ENCODE measurements at places on chromosomes 2 and 18.

- no peak for DNase-seq
Observed at GRCh38 chr2:8549942-8550341, 131.9 kb upstream of the ID2 start.

DNA sequence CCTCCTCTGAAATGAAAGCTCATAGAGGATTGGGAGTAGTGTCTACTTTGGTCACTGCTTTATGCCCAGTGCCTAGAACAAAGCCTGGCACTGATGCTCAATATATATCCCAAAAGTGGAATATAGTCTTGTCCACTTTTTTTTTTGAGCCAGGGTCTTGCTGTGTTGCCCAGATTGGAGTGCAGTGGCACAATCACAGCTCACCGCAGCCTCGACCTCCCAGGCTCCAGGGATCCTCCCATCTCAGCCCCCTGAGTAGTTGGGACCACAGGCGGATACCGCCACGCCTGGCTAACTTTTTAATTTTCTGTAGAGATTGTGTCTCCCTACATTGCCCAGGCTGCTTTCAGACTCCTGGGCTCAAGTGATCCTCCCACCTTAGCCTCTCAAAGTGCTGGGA lies 3.8 kb downstream of the FKBP7 start:
- no peak for DNase-seq

GRCh38 chr2:169351725-169352124 lies 10.6 kb downstream of the LRP2 start:
- DNase-seq, result no peak

DNA sequence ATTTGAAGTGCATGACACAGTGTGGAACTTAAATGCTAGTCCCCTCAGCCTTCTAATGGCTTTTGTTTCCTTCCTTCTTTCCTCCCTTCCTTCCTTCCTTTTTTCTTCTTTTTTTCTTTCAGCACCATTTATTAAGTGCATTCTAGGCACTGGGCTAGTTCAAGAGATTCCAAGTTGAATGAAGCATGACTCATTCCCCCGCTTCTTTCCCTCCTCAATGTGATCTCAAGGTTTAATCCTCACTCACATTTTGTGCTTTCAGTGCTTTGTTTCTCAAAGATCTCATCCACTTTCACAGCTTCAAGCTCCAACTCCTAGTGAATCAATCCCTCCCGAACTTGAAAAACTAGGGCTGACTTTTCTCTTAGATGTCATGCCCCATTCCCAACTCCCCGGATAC lies 90.1 kb downstream of the LBH start:
- no peak for DNase-seq

DNA sequence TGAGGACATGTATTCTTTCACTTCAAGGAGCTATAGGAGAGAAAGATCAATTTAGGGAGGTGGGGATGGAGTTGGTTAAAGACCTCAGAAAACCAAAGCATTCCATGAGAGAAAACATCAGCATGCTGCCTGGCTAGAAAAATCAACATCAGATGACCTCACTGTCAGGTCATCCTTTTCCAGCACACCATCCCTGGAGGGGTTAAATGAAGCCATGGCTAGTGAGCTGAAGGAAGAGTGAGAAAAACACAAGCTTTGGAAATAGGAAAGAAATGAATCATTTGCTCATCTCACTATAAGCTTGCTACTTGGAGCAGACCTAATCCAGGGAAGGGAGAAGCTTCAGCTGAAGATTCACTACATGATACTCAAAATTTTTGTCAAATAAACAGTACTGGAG lies 109.5 kb upstream of the ITGB6 start:
- no peak for DNase-seq

- no peak for DNase-seq
Observed at GRCh38 chr2:15708865-15709820, 117.5 kb downstream of the DDX1 start.

DNA sequence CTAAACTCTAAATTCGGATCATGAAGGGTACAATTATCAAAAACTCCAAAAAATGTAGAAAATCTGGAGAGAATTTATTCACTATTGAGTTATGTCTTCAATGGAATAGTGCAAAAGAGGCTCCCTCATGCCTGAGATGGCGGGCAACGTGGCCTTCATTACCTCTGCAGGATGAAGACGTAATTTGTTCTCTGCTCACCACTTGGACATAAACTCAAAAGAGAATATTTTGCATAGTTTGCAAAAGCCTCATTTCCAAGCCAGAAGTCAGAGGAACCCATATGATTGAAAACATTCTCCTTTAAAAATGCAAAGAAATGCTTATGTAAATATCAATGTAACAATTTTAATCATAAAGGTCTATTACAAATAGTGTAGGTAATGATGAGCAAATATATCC lies 58.7 kb downstream of the SLC25A12 start:
- DNase-seq, result no peak

GRCh38 chr2:218218268-218219185 lies 1.5 kb downstream of the ARPC2 start:
- DNase-seq, result no peak

GRCh38 chr2:31372097-31372496 lies 42.4 kb downstream of the XDH start:
- no peak for DNase-seq

DNA sequence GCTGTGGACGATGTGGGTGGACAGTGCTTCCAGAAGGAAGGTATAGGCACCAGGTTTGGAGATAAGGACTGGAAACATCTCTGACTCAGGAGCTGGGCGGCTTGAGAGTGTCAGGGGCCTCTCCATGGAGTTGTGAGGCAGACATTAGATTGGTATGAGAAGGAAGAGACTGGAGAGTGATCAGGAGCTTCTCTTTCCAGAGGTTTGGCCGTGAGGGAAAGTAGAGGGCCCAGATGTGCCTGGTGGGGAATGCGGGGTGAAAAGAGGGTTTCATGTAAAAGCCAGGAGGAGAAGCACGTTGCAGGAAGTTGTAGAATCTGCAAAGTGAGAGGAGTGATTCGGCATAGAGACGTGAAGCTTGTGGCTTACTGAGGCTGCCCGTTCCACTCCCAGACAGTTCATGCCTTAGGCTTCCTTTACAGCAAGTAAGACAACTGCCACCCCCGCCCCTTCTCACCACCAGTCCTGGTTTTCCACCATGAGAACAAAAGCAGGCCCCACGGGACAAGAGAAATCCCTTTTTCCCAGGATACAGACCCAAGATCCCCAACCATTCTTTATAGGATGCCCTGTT lies 166.3 kb upstream of the HDAC4 start:
- no peak for DNase-seq

GRCh38 chr2:69007169-69007568 lies 5.8 kb upstream of the ANTXR1 start:
- DNase-seq, result no peak

DNA sequence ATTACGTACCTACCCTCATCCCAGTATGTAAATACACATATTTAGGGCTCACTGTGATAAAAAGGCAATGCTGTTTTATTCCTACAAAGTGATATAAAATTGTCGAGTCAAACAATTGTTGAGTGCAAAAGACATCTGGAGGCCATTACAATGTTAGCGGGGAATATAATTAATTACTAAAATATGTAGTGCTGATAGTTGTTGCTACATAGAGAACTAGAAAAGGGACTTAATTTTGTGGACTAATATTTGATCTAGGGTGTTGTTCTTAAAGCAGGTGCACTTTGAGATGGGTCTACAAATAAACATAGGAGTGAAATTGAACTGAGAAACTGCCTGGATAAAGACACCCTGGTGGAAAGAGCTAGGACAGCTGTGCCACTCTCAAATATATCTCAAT lies 300.1 kb downstream of the NOL4 start:
- DNase-seq, result no peak

GRCh38 chr2:36729067-36729466 lies 32.6 kb downstream of the VIT start:
- DNase-seq, result no peak

DNA sequence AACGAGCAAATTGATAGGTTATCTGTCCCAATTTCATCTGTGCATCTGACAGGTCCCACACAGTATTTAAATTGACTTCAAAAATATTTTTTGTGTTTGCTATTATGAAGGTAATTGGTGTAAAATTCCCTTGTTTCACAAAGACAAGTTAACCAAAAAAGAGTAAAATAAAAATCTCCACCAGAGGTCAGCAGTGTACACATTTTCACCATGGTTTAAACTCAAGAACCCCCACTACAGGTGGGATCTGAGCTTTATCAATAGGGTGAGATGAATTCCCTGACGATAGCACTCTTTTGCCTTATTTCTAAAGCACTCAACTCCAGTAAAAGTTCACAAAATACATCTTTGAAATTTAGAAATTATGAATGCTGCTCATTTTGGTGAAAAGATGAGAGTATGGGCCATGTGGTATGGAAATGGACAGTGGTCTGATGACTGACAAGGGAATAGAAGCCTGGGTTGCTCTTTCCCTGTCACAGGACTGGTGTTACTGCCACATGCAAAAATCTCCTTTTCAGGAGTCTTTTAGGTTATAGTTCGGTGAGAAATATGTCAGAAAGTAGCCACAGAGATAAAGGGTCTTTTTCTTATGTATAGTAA lies 68.0 kb downstream of the SERPINB8 start:
- no peak for DNase-seq

DNA sequence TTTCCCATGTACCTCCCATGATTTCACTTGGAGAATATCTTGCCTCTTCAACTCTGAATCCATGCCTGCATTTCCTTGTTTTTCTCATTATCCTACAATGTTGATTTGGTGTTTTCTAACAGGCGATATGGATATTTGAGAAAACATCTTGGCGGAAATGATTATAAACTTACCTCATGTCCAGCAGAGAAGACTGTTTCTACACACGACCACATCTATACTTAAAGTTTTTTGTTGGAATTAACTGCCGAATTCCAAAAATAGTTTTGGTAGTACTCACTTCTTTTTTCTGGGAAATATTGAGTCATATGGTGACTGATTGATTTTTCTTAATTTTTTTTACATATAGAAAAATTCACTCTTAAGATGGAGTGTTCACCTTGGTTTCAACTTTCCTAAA lies 41.4 kb upstream of the TMEFF2 start:
- DNase-seq, result no peak

GRCh38 chr2:172131713-172132555 lies 29.2 kb upstream of the DLX2 start:
- DNase-seq, result no peak

DNA sequence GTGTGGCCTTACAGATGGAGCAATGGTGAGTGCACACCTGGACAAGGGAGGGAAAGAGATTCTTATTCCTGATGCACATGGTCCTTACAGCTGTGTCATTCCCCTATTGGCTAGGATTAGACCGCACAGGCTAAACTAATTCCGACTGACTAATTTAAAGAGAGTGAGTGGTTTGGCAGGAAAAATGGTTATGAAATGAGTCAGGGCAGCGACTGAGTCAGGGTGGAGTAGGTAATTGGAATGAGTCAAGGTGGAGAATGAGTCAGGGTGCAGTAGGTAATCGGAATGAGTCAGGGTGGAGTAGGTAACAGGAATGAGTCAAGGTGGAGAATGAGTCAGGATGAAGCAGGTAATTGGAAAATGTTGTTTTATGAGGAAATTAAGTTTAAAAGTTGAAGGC lies 1353.7 kb upstream of the LRRTM1 start:
- no peak for DNase-seq

DNA sequence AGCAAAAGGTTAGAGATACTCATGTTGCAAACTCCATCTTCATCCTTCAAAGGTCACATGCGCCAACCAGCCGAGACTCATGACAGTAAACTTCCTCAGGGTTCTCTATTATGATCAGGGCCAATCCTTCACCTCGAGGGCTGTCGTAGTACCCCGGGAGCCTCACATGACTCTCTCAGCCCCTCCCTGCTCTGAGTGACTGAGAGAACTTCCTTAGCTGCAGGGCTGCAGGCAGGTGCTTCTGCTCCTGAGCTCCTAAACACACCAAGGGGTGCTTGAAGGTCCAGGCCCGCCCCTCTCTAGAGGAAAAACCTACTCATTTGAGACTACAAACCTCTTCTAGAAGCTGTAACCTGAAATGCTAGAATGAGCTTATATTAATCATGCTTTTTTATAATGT lies 48.2 kb downstream of the LONRF2 start:
- DNase-seq, result no peak

- DNase-seq, result no peak
Observed at GRCh38 chr2:204081487-204082425, 145.2 kb downstream of the ICOS start.

GRCh38 chr2:232696609-232697058 lies 497 bp upstream of the GIGYF2 start:
- no peak for DNase-seq

DNA sequence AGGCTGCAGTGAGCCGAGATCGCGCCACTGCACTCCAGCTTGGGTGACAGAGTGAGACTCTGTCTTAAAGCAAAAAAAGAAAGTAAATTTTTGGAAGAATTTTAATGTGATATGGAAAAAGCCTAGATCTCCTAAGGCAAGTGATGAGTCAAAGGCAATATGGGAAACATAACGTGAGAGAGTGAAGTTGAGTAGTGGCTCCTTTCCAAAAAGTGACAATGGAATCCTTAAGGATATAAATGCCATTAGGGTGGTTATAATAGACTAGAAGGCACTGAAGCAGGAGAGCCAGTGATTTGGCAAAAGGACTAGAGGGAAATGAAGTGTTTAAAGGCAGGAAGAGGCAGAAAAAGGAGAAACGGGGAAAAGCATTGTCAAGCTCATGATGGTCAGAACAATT lies 25.6 kb downstream of the ARHGAP28 start:
- no peak for DNase-seq

DNA sequence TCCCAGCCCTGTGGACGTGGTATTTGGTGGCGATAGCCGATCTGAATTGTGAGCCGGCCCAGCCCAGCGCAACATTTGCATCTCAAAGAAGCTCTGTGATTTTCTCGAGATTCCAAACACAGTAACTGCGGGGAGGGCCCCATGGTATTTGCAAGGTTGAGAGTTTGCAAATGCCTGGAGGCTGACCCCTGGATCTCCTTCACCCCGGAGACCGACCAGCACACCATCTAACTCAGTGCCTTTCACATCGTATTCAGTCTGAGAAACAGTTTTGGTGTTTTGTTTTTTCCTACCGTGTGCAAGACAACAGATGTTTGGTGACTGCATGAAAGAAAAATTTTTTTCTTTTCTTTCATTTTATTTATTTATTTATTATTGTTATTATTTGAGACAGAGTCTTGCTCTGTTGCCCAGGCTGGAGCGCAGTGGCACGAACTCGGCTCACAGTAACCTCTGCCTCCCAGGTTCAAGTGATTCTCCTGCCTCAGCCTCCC lies 40.3 kb downstream of the MYCN start:
- no peak for DNase-seq

DNA sequence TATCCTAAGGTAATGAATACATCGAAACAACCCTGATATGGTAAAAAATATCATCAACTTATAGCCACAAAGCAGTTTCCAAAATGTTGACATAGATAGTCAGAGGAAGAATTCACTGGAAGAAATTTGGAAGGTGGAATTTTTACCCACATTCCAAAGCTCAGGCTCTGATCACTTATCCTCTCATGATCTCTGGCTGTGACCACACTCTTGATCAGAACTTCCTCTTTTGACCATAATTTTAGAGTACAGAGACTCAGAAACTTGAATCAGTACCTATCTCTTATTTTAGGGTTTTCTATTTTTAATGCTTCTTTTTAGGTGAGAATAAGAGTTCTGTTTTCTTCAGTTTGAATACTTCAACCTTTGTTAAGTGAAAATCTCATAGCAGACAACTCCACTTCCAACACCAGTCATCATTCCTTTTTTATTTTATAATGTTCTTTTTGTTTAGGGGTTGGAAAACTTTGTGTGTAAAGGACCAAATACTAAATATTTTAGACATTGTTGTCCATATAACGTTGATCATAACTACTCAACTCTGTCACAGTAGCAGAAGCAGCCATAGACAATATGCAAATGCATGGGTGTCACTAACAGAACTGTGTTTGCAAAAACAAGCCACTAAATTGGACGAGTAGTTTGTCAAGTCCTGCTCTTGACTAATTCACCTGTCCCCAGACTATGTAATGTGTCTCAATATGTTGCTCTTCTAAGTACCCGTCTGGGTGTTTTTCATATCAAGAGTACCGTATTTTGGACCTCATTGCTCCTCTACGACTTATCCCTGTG lies 891.6 kb upstream of the CRIM1 start:
- no peak for DNase-seq
